Gastrocnemius medialis (tissue), 4 donors: ENCODE measurements at places on chromosomes 16 and 17. TPM values are rescaled to one million over a fixed set of nuclear protein-coding genes. Genes with fewer than 3 reads are reported as not detected.
A peak's percentile ranks its signal among the peaks of the same experiment; 100 is the strongest.

SLFN11 gene
- 11.1 TPM for total RNA-seq

ZSCAN10 gene
- total RNA-seq: not detected

FOXL1 gene
- 2.0 TPM for total RNA-seq

EFCAB13 gene
- 1.4 TPM for total RNA-seq

PRPSAP2 gene
- total RNA-seq: 9.9 TPM

E4F1 gene
- total RNA-seq: 28.7 TPM

- no peak for DNase-seq
These were observed 395.8 kb downstream of the NPIPA8 start for GRCh38 chr16:17940584-17941364.

DNA sequence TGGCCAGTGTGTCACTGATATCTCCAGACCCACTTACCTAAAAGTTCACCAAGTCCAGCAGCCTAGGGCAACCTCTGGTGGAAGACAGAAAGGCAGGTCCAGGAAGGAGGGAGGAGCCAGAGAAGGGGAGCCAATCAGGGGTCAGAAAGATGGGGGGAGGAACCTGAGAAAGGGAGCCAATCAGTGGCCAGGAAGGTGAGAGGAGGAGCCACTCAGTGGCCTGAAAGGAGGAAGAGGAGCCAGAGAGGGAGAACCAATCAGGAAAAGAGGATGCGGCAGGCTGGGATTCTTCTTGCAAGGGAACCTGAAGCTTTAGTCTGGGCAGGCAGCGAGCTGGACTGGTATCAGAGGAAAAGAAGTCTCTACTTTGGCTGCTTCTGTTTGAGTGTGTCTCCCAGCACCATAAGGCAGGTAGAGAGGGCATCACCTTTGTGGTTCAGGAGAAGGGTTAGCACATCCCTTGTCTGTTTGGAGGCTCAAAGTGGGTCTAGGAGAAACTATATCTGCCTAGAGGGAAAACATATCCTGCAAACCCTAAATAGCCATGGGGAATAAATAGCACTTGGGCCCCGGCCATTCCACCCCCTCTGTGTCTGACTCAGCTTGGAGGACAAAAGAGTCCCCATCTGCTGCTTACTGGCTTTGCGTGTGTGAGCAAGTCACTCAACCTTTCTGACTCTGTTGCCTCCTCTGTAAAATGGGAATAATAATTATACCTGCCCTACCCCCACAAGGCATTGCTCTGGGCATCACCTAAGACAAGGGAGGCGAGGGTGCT, 43.4 kb upstream of the CRHR1 start:
- peak; percentile 53 for DNase-seq

GRCh38 chr17:42110301-42111264, 1.9 kb downstream of the DHX58 start:
- DNase-seq: no peak

- no peak for DNase-seq
These were observed 150.4 kb downstream of the SPECC1 start for GRCh38 chr17:20159406-20160069.

GRCh38 chr17:7574176-7574953, 5.1 kb upstream of the CD68 start:
- DNase-seq: no peak

DNA sequence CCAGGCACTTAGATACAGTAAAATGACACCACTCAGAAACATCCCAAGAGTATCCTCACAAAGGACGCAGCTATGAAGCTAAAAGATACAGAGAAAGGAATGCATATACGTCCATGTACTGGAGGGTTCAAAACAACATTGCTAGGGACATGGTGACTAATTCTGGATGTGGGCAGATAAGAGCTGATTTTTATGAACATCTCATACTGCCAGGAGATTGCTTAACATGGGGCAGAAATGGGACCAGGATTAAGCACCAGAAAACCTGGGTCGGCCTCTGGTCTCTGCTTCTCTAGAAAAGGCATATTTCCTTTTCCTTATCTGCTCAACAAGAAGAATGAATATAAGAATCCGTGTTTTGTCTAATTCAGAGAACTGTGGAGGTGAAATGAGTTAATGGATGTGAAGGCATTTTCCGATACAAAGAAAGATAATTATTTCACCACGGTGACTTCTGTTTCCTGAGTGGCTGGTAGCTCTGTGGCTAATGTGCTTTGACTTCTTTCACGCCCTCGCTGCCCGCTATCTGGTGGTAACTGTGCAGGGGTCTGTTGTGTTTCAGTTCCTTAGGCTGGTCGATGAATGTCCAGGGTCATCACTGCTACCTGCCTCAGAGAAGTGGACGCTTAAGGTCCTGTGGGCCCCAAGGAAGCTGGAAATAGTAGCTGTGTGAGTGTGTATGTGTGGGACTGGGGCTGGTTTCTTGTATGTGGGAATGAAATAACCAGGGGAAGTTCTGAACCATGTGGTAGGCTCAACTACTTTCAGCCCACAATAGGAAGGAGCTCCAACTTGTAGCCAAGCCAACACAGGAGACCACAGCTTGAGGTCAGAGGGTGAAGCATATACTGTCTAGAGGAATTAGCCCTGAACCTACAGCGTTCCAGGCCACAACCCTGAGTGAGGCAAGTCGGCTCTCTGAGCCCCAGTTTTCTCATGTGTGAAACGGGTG, 15.8 kb upstream of the CCL5 start:
- no peak for DNase-seq

DNA sequence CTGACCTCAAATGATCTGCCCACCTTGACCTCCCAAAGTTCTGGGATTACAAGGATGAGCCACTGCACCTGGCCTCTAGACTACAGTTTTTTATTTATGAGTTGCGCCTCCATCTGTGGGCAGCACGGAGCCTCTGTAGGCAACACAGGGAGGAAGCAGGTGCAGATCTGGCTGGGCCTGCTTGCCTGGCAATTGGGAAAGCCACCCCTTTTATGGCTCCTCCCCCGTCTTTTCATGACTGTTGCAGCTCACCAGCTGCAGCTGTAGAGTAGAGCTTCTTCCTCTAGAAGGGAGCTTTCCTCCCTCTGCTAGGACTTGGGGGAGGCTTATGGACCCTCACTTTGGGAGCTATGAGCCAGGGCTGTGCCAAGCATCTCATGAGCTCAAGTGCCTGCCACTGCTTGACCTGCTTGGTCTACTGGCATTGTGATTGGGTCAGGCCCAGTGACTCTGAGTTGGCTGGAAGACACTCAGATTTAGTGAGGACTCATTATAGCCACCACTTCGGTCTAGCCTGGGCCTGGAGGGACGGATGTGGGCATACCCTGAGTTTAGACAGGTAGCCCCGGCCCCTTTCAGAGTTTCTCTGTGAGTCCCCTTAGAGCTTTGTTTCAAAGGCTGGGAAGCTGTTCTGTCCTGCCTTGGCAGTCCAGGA, 6.9 kb upstream of the SLC7A6 start:
- peak; percentile 92 for DNase-seq

- DNase-seq: no peak
These were observed 346.9 kb downstream of the C16orf95 start for GRCh38 chr16:86970279-86970678.

GRCh38 chr17:51850201-51850600, 308.3 kb downstream of the CA10 start:
- no peak for DNase-seq

DNA sequence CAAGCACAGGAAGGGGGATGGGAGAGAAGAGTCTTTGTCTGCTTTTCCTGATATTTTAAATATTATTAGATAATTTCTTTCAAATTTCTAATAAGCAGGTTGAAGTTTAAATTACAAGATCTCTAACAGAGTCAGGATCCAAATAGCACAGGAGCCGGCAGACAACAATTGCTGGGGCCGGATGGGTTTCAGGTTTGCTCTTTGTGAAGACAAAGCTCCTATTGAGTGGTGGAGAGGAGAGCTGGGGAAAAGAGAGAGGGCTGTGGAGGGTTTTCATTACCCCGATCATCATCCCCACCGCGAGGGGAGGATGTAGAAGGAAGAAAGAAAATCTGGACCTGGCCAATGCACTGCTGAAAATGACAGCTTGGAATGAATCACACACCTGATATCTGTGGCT, 197.3 kb downstream of the SOX9 start:
- DNase-seq: no peak
